Cortex of kidney (tissue), 1 donor: ENCODE measurements at places on chromosomes 12 and 14.

GRCh38 chr12:64039281-64039871 lies 182.7 kb downstream of the KICS2 start:
- DNase-seq: no peak

DNA sequence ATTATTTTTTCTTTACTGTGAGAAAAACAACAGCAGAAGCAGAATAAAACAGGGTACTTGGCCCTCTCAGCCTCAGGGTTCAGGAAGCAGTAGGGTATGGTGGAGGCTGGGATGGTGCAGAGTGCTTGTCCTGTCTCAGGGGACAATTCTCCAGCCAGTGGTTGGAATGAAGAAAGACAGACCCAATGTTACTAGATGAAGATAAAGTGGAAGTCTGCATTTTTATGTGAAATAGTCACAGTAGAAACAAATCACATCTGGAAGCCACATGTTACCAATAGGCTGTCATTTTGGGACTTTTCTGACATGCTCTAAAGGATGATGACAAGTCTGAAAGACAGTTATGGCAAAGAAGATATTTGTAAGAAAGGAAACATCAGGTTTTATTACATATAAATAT lies 32.3 kb downstream of the PROX2 start:
- no peak for DNase-seq

DNA sequence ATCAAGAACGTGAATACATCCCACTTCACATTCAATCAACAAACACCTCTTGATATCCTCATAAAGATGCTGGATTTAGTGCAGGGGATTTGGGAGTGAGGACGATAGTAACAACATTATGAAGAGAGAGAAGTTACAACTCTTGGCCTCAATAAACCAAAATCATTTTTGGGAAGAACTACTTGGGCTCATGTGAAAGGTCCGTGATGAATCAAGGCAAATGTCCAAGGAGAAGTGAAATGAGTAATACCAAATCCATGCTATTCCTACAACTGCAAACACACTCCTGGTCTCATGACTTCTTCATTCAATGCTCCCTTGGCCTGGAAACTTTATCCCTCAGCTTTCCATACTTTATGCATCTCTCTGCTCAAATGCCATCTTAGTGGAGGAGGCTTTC lies 162.0 kb upstream of the LMNTD1 start:
- no peak for DNase-seq

DNA sequence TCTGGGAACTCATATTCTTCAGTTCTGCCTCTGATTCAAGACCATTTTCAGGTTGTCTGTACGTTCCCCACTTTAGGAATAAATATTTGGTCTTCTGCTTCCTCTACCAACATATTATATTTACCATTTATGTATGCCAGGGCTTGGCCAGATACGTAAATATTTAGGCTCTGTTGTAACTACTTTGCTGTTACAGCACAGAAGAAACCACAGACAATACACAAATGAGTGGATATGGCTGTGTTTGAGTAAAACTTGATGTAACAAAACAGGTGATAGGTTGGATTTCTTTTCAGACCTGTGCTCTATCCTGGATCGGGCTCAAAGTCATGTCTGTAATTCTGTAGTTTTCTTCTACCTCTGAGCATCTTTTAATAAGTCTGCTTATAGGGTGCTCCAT lies 37.5 kb downstream of the RAP1B start:
- no peak for DNase-seq

GRCh38 chr12:118541934-118542333 lies 165.6 kb downstream of the SUDS3 start:
- no peak for DNase-seq

DNA sequence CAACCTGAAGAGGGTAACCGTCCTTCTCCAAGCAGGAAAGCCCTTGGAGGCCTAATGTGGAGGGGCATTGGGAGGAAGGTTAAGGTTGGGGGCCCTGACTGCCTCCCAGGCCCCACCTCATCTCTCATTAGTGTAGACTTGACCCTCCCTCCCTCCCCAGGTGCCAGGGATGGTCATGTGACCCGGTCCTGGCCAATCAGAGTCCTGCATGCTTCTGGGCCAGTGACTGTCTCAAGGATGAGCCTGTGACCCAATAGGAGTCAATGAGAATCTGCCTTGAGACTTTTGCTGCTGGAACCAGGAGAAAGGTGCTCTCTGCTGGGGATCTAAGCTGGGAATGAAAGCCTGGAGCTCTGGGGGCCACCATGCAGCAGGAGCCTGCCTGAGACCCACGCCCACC lies 70.8 kb downstream of the NCOR2 start:
- no peak for DNase-seq

GRCh38 chr14:99603471-99604277 lies at the start of gene CCDC85C:
Gene CCDC85C (minus strand): TSS chr14:99604207. CDS start chr14:99603959, 248 bp downstream.
- DNase-seq: no peak

GRCh38 chr14:83419420-83419819 lies 1885.8 kb upstream of the SEL1L start:
- no peak for DNase-seq

DNA sequence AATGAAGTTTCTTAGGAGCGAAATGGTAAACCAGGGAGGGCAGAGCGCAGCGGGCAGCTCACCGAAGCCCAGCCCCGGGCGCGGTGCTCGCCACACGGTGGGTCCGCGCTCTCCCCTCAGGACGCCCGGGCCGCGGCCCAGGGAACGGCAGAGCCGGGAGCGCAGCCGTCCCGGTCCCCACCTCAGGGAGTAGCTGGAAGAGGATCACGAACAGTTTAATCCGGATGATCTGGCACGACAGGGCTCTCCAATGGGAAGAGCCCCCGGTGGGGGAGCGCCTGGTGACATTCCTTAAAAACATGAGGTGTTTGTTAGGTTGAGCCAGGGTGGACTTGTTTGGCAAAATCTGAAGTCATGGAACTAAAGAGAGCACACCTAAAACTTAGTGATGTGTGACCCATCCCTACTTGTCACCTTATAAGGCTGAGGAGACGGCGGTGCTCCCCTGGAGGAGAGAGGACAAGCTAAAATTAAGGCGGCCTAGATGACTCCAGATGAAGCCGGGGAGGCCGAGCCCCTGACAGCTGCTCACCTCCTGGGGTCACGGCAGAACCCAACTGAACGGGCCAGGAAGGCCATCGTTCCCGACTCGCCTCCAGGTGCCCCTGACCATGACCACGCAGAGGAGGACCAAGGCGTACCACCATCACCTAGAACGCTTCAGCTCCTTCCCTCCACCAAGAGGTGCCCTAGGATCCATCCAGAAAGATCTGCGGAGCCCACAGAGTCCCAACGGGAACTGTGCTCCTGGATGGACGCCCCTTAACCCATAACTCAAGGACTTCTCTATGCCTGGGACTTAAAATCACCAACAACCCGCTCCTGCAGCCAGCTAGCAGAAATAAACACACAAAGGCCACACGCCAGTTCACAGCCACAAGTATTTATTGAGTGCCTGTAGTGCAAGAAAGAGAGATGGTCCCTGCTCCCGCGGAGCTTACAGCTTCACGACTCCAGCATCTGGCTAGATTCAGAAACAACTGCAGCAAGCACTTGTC lies 866 bp upstream of the PITPNM2 start:
- DNase-seq: no peak

DNA sequence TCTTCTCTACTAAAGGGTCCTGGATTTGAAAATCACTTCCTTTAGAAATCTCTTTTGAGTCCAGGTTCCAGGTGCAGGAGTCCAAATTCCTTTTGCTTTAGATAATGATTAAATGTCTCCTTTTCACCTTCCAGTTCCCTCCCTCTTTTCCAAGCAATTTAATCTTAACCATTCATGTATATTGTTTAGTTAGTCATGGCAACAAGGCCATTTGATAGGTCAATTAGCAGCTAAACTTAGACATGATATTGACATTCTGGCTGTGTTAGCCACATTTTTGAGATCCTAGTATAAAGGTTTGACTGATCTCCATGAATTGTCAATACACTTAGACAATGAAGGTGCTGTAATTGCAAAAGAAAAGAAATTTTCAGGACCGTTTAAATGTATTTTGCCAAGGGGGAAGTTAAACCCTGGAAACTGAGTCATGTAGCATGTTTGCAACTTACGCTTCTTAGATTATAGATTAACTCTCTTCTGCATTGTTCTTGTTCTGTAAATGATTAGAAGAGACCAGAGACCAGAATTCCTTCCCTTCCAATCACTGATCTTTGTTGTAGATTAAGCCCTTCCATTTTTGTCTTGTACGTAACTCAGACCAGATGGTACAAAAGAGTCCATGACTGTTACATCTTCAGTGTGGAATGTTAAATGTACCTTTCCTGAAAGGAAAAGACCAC lies 12.4 kb upstream of the C12orf75 start:
- no peak for DNase-seq

DNA sequence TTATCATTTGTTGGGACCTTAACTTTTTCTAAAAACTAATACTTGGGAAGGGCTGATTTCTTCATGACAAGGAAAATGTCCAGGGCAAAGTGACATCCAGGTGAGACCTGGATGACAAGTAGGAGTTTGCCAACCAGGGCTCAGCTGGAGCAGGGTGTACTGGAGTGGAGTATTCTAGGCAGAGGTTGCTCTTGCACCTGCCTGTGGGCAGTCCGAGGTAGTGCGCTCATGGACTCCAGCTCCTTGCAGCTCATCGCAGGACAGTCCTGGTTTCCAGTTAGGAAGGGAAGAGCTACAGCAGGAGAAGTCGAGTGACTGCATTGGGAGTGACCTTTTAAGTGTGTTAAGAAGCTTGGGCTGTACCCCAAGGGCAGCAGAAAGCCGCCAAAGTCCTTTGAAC lies 175.9 kb downstream of the PELI2 start:
- DNase-seq: no peak

DNA sequence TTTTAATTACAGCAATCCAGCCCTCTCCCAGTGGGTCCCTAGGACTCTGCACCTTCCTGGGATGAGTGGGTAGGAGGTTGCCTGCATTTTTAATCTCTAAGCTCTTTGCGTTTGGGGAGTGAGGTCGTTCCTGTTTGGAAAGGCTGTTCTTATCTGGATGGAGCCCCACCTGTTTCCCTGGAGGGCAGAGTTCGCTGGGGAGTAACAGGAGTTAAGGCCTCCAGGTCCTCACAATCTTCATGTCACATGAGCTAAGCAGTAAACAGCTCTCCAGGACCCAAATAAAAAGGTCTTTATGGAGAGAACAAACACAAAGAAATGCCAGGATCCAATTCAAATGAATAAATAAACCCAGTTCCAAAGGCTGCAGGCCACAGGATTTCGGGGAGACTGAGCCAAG lies 56.0 kb upstream of the RFLNA start:
- no peak for DNase-seq
